Activated naive CD8-positive, alpha-beta T cell treated with anti-CD3 and anti-CD28 coated beads, Interleukin-2, amount 50 U/mL, for 24 hours (primary cell): ENCODE measurements at places on chromosomes 6 and 20.
A peak's percentile ranks its signal among the peaks of the same experiment; 100 is the strongest.

GRCh38 chr6:80330961-80331360 lies 224.5 kb downstream of the BCKDHB start:
- DNase-seq: no peak

DNA sequence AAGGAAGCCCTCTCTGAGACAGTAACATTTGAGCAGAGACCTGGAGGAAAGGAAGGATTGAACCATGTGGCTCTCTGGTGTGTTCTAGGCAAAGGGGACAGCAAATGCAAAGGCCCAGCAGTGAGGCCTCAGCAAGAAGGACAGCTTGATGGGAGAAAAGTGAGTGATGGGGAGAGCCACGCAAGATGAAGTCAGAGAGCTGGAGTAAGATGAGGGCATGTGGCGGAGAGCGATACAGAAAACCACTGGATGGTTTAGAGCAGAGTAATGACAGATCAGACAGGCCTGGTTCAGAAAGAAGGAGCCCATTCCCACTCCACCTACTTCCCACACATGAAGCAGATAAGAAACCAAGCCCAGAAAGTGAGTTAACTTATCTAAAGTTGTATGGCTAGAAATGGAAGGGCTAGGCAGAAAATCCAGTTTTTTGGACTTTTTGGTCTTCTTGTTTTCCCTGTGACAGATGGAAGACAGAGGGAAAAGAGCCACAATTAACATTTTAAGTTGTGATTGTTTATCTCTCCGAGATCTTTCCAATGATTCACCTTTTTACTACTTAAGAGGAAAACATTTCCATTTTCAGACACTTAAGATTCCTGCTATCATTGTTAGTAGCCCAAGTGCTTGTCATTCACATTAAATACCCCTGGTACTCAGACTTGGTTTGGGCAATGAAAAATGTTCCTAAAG lies 723 bp upstream of the SNPH start:
- no peak for DNase-seq

GRCh38 chr20:63330084-63330760 lies 30.9 kb downstream of the CHRNA4 start:
- DNase-seq: no peak

- DNase-seq: peak; percentile 44
These were observed 69.1 kb upstream of the PBOV1 start for GRCh38 chr6:138287144-138287955.

DNA sequence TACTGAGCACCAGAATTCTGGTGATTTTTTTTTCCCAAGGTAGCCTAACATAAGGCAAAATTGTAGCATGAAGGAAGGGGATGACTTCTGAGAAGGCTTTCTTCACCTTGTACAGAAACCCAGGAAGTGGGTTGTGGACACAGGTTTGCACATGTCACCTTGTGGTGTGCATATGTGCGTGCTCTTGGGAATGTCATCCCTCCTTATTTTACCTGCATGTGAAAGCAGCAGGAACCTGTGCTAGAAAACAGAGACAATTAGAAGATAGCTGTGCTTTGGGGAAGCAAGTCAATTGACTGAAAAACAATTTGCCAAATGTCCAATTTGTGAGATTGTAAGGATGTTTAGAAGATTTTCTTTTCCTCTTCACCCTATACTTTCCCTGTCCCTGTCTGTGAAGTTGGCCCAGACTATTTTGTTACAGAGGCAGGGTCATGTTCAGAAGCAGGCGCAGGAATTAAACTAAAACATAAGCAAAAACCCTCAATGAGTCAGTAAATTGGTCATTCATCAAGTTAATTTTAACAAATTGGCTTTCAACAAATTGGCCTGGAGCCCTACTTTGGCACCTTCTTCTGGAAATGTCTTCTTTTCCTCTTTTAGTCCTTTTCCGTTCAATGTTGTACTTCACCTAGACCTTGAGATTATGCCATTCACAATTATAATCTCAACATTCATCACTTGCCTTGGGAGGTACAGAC lies 261.2 kb downstream of the ADGB start:
- DNase-seq: no peak

DNA sequence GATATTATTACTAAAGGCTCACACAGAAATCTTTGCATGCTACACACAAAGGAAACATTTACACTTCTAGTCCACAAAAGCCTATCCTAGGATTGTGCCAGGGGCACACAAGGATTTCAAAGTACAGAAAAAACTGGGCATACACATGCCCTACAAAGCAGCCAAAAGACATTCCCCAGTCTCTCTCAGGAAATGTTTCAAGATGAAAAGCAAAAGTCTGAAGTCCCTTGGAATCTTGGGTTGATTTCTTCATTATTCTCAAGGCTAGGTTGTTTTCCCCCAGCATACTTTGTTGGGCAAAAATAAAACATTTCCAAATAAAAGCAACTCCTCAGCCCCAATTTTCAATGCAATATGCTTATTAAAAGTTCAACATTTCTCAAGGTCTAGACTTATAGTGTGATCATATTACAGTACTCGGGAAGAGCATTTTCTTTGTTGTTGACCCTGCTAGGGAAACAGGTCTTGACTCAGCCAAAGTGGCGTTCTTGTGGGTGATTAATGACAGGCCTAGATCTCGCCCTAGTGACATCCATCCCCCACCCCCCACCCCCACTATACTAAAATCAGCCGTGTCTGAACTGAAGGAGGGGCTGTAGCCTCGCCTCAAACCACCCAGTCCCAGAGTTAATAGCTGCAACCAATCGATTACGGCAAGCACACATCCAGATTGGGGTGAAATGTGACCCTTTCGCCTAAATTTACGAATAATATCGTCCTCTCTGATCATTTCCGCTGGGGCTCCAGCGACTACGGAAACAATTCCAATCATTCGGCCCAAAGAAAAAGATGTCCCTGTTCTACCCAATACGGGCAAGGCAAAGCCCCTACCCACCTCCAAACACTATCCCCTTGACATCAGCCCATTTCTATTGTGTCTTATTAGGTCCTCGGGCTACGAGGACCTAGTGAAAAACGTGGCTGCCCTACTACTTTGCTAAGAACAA lies 1.4 kb downstream of the AKIRIN2 start:
- DNase-seq: peak; percentile 39

GRCh38 chr20:3068075-3068474 lies 3.3 kb upstream of the OXT start:
- DNase-seq: no peak

DNA sequence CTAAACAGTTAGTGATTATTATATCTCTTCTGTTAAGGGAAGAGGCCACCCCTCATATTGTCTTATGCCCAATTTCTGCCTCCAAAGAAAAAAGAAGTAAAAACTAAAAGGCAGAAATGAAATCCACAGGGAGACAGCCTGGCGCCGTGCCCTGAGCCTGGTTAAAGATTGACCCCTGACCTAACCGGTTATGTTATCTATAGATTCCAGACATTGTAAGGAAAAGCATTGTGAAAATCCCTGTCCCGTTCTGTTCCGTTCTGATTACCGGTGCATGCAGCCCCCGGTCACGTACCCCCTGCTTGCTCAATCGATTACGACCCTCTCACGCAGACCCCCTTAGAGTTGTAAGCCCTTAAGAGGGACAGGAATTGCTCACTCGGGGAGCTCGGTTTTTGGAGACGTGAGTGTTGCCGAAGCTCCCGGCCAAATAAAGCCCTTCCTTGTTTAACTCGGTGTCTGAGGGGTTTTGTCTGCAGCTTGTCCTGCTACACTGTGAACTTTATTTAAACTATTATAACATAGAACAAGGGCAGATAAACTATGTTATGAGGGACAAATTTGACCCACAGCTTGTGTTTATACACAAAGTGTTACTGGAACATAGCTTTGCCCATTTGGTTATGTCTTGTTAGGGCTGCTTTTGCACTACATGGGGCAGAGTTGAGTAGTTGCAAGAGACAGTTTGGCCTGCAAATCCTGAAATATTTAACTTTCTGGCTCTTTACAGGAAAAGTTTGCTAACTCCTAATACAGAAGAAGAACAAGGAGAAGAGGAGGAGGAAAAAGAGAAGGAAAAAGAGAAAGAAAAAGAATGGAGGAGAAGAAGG lies 49.6 kb downstream of the CD24 start:
- no peak for DNase-seq

DNA sequence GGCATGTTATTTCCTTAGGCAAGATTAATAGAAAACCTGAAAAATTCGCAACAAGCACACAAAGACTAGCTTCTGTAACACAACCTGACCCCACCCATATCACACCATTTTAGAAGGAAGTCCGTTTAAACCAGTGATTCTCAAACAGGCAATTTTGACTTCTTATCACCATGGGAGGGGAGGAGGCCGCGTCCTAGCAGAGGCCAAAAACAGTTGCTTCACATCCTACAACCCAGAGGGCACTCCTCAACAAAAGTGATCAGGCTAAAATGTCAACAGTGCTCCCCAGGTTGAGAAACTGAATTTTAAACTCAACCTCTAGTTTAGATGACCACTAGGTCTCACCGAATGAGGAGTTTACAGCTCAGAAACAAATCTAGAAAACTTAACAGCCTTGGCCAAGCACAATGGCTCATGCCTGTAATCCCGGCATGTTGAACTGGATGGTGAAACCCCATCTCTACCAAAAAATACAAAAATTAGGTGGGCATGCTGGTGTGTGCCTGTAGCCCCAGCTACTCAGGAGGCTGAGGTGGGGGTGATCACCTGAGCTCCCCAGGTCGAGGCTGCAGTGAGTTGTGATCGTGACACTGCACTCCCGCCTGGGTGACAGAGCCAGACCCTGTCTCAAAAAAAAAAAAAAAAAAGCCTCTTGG lies 3.4 kb downstream of the SNX5 start:
- DNase-seq: no peak

DNA sequence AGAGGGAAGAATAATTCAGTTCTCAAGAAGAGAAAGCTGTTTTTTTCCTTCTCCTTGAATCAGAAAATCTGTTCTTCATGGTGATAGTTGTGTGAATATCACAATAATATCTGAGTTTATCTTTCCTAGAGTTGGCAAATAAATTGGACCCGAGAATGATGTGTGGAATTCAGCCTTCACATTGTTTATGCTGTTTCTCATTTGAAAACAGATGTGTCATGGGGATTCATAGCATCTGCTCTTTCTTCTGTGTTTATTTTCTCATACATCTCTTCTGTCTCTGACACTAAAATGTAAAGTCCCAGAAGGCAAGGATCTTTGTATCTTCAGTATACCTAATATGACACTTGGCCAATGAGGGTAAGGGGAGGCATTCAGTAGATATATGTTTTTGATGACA lies 103.6 kb upstream of the SGK1 start:
- DNase-seq: no peak

DNA sequence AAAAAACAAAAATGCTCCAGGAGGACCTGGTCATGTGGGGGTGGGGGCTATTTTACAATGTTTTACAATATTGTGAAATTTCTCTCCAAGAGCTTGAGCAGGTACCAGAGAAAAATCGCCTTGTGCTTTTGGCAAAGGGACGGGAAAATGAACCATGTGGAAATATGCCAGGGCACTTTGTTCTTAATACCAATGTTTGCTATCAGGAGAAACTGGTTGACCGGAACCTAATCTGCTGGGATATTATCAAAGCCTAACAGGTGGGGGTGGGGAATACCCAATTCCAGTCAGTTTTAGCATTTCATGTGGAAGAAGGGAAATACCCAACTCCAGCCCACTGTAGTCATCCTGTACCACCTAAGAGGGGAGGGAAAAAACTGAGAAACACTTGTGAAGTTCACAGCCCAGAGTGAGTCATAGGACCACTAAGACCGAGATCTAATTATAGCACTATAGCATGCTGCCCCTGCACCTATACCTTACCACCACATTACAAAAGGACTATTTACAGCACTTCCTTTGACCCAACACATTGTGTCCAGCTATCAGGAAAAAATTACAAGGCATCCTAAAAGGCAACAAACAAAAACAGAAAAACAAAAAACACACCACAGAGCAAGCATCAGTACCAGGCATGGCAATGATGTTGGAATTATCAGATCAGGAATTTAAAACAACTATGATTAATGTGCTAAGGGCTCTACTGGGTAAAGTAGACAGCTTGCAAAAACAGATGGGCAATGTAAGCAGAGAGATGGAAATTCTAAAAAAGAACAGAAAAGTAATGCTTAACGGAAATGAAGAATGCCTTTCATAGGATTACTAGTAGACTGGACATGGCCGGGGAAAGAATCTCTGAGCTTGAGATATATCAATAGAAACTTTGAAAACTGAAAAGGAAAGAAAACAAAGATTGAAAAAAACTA lies 84.1 kb upstream of the POPDC3 start:
- DNase-seq: no peak
